ENCODE measurements at places on chromosomes 3 and 15.

DNA sequence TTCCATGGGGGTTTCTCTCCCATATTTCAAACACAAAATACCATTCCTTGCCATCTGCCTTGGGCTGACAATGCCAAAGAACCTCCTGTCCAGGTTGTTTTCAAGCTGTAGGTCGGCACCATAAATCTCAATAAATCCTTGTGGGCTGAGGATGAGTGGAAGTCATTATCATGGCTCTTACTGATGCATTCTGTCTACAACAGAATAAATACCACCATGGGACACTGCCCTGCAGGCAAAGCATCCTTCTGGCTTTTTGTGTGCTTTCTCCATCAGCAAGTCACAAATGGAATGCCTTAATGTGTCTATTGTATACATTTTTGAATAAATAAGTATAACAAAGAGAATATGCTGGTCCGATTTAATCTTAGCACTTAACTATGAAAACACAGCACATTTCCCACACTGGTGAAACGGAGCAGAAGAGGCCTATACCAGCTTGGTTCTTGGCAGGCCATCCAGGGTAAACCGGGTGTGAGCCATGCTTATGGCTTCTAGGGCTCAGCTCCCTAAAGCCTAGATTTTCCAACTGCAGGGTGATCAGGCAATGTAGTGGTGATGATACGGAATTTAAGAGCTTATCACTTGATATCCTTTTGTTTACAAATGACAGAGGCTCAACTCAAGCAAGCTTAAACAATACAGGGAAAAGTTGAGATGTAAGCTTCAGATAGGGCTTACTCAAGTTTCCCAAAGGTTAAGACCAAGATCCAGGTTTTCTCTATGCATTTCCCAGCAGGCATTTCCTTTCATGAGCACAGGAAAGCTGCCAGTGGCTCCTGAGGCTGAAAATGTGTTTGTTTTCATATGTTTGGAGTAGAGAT, 133.2 kb upstream of the LRTM1 start:
- no peak for DNase-seq

GRCh38 chr3:179268400-179269051, 17.6 kb upstream of the KCNMB3 start:
- DNase-seq, result no peak

- DNase-seq, result peak; percentile 8
Observed at GRCh38 chr3:39378088-39378487, 5.1 kb upstream of the SLC25A38 start.

GRCh38 chr15:49887659-49888322, 231.2 kb downstream of the ATP8B4 start:
- no peak for DNase-seq

DNA sequence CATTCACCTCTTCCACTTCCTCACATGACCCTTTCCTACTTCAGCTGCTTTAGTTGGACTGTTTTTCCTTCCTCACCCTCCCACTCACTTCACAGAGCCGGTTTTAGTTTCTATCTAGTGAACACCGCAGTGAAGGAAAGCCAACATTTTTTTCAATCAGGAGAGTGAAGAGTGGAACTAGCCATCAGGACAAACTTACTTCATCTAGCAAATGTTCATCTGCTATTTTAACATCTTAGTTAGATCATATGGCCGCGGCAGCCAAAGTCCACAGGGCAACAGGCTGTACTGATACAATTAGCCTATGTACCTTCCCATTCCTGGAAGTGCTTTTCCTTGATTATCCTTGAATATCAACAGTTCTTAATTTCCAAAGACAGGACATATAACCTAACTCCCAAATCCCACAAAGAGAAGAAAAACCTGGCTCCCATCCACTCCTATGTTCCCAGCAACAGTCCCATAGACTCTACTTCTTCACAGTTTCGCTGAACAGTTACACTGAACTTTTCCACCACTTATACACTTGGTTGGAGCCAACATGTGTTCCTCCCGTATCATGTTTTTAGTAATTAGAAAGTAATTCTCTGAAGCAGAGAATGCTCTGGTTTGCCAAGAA, 456.2 kb upstream of the THBS1 start:
- DNase-seq, result no peak

- DNase-seq, result peak; percentile 54
Observed at GRCh38 chr15:57340682-57341259, 35.5 kb upstream of the CGNL1 start.

GRCh38 chr3:10533737-10534023, 28.3 kb upstream of the ATP2B2 start:
- DNase-seq, result no peak

DNA sequence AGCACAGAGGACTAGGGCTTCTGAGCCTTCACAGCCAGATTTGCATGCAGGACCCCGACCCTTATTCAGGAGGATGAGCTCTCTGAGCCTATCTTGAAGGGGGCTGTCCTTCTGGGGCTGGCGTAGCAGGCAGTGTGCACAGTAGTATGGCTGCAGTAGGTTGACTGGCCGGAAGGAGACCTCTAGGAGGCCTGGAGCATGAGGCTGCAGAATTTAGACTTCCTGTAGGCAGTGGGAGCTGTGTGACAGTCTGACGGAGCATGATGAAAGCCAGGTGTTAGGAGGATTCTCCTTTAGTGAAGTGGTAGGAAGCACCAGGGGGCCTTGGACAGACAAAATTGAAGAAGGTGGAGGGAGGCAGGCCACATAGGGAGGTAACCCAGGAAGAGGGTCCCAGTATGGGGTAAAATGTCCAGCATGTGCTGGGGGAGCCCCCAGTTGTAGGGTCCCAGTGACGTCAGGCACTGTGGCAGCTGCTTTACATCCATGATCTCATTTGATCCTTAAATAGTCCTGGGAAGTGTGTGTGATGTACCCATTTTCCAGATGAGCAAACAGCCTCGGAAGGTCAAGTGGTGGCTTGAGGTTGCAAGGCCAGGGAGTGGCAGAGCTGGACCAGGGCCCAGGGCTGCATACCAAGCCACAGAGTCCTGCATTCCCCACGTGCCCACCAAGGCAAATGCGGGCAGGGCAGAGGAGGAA, 36.1 kb downstream of the SPSB4 start:
- DNase-seq, result no peak

DNA sequence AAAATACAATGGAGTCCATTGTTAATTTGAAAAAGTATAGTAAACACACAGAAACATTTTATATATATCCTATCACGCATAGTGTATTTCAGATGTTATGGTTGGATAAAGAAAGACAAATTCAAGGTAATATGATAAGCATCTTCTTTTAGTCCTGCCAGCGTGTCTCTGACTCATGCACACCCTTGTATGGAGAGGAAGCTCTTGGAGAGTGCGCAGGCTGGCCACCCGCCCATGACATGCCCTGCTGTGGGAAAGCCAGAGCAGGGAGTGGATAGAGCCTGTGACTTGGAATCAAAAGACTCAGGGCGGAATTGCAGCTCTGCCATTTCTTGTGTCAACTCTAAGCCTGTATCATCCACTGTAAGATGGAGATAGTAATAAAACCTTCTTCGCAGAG, 23.0 kb upstream of the COPG1 start:
- DNase-seq, result peak; percentile 77

GRCh38 chr15:33738941-33739664, 229.2 kb upstream of the CHRM5 start:
- no peak for DNase-seq

DNA sequence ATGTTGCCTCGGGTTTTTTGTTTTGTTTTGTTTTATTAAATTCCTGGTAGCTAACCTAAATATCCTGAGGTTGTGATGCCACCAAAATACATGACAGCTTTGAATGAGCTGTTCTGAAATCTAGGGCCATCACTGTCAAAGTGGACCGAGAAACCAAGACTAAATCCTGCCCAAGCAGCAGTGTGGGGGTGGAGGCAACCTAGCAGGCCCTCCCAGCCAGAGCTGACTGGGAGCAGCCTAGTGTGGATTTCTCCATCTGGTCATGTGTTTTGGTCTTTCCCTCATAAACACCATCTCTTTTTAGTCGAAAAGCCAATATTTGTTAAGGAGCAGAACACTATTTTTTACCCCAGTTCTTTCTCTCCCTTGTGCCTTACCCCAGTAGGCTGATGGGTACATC, 52.2 kb downstream of the LARS2 start:
- DNase-seq, result no peak

- no peak for DNase-seq
Observed at GRCh38 chr3:183524476-183524875, 31.0 kb downstream of the KLHL6 start.

DNA sequence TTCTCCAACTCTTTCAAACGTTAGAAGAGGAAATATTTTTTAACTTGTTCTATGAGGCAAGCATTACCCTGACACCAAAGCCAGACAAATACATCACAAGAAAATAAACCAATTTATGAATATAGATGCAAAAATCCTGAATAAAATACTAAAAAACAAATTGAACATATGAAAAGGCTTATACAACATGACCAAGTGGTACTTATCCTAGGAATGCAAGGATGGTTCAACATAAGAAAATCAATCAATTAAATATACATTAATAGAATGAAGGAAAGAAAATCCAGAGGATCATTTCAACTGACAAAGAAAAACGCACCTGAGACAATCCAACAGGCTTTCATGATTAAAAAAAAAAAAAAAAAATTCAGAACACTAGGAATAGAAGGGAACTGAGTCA, 17.1 kb downstream of the XPC start:
- no peak for DNase-seq

DNA sequence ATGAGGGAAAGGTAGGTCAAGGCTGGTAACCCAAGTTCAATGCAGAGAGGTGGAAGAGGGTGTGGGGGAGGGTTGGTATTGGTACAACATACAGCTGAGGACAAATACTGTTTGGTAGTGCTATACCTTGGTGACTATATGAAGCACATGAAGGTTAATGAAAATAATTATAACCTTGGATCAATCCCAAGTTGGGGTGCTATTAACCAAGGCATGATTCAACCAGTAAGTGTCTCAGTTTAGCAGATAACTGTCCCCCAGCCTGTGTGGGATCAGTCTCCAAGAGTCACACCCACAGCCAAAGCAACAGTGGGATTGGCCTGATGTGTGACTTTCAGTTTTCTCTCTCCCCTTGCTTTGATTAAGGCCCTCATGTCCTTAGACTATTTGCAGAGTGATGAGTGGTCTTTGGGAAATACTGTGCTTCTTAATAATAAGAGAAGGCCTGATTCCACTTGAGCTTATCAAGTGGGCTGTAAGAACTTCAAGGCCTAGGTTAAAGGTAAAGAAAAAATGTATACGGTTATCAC, 80.8 kb downstream of the EOMES start:
- DNase-seq, result no peak

- DNase-seq, result no peak
Observed at GRCh38 chr15:94532226-94532625, 300.9 kb downstream of the MCTP2 start.

- DNase-seq, result peak; percentile 76
Observed at GRCh38 chr15:25863111-25863967, at the start of gene ATP10A. Gene ATP10A, minus strand, starts transcription at chr15:25863327. Its CDS starts 231 bp downstream, at chr15:25863096.

DNA sequence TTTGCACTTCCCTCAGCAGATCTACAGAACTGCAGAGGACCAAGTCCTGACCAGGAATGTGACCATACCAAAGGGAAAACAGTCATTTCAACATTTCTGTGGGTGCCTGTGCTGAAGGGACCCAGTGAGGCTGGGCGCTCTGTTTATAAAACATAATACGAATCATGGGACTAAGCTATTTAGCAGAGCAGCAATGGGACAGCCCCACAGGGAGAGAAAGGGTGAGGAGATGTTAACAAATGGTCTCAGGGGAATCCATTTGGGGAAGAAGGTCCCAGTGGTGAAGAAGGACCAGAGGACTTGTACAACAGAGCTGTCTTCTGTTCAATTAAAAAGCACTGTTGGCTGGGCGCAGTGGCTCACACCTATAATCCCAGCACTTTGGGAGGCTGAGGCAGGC, 1025.4 kb downstream of the FHIT start:
- DNase-seq, result no peak

DNA sequence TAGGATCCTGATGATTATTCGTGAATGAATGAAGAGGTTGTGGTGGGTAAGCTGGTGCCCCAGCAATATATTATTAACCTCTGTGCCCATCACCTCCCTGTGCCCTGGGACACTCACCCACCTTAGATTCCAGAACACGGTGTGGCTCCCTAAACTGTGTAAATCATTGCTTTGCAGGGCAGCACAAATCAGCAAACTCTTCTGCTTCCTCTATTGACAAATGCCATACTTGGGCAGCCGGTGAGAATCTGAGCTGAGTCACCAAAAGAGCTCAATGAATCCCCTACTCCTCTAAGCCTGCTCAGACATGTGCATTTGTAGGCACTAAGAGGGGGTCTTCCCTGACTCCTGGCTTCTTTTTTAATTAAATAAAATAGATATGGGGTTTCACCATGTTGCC, 15.7 kb downstream of the UQCC5 start:
- DNase-seq, result no peak

DNA sequence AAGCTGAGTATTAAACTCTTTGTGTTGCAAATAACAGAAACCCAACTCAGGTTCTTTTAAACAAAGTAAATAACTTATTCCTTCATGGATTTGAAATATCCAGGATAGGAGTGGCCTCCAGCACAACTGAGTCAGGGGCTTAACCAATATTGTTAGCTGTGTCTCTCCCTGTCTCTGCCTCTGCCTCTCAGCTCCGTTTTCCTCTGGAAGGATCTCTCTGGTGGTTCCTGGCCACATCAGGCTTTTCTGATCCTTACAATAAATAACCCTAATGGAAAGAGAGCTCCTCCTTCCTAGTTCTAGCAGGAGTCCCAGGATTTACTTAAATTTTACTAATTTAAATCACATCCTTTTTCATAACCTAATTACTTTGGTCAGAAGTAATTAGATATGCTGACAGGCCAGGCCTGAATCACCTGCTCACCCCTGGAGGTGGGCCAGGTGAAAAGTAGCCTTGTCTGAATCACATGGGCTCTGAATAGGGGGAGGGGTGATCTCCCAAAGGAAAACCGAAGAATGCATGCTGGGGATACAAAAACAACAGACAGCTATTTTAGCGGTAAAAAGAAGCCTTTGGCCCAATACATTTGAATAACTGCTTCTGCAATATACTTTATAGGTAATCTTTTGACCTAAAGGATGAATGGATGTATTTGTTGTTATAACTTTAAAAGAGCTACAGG, 75.4 kb downstream of the REC114 start:
- DNase-seq, result no peak

GRCh38 chr3:55286693-55287092, 200.4 kb downstream of the WNT5A start:
- no peak for DNase-seq

- peak; percentile 59 for DNase-seq
Observed at GRCh38 chr3:169227911-169228310, 435.6 kb downstream of the MECOM start.

- peak; percentile 17 for DNase-seq
Observed at GRCh38 chr3:61080737-61081445, 170.4 kb downstream of the FHIT start.

DNA sequence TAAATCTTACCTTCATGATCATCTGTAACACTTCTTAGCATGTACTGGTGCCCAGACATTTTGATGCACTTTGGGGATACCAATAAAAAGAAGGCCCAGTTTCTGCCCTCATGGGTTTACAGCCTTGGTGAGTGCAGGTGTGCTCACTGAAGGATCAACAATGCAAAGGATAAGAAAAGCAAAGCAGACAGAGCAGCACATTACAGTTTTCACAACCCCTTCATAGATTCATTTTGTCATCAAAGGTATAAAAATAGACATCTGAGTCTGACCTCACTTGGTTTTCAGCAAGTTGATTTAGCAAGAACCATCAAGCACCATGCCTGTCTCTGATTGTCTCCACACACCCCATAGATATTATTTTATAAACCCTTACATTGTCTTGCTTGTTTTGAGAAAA, 77.6 kb downstream of the BFSP2 start:
- DNase-seq, result no peak
